Stimulated activated naive CD4-positive, alpha-beta T cell (primary cell): ENCODE measurements at places on chromosomes 6 and 20.
A peak's percentile ranks its signal among the peaks of the same experiment; 100 is the strongest.

DNA sequence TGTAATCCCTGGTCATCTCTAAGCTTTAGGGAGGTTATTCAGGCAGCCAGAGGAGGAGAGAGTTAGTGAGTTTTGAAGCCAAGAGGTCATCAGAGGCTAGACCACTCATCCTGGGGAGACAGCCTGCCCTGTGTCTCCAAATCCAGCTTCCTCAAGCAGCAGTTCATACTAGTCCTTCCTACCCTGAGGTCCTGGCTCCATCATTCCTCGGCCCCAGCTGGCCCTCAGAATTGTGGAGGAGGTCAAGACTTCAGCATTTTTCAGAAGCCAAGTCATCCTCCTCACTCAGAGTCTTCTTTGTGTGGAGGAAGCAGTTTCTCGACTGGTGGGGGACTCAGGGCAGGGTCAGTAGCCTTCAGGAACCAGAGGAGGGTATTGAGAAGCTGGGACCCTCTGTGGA lies 12.4 kb upstream of the KIAA1755 start:
- DNase-seq, result no peak

DNA sequence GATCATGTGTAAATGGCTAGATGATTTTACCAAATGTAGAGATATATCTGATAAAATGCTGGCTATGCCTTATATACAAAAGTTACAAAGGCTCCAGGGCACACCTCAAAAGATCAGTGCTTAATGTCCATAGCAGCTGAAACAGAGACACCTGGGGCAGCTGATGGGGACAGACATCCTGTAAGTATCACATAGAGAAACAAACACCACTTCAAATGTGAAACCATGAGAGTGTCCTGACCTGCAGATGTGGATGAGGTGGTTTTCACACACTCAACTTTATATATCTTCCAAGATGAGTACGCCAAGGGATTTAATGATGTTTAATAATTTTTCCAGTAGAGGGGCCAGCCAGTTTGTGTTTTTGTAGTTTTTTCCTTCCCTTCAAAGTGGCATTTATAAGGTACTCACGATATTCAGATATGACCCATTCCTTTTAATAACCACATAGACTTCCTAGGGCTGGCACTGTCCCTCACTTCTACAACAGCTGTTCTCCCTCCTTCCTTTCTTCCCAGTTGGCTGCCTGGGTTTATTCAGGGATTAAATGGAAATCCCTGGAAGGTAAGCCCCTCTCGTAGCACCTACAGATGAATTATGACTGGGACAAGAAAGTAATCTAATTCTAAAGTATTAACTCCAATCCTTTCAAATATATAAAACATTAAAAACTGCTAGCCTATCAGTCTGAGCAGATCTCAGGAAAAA lies 50.3 kb upstream of the MCM9 start:
- DNase-seq, result no peak

GRCh38 chr6:11424395-11425034 lies 113.0 kb upstream of the TMEM170B start:
- no peak for DNase-seq

GRCh38 chr6:17741507-17741906 lies 34.8 kb upstream of the NUP153 start:
- no peak for DNase-seq

DNA sequence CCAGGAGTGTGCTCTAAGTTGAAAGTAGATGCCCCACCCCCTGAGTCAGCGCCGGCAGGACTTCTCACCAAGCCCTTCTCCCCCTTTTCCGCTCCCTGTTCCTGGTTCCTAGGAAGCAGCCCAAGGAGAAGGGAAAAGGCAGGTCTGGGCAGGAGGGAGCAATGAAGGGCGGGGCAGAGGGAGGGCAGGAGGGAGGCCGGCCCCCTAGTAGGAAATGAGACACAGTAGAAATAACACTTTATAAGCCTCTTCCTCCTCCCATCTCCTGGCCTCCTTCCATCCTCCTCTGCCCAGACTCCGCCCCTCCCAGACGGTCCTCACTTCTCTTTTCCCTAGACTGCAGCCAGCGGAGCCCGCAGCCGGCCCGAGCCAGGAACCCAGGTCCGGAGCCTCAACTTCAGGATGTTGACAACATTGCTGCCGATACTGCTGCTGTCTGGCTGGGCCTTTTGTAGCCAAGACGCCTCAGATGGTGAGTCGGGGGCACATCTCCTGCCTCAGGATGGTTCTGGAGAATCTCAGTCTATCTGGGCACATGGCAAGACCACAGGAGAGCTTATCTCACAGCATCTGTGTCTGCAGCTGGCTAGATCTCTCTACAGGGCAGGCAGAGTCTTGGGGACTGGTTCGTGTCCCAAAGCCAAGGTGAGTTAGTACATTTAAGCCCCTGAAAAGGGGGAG lies at the start of gene PROCR:
TSS of gene PROCR (plus strand) at position 320 of the 681 bp plus-strand sequence. CDS start at position 403, 83 bp downstream.
- DNase-seq, result no peak

GRCh38 chr6:170088582-170088955 lies 202.3 kb downstream of the DLL1 start:
- peak; percentile 34 for DNase-seq

DNA sequence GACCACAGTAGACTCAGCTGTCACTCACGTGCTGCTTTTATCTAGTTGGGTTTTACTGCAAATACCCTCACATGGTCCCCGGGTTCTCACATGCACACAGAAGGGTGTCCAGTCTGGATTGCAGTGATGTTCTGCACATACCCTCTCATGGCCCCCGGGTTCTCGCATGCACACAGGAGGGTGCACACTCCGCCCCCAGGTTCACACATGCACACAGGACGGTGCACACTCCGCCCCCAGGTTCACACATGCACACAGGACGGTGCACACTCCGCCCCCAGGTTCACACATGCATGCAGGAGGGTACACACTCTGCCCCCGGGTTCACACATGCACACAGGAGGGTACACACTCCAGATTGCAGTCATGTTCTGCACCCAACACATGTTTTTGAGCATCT lies 224.3 kb downstream of the ERMARD start:
- no peak for DNase-seq

DNA sequence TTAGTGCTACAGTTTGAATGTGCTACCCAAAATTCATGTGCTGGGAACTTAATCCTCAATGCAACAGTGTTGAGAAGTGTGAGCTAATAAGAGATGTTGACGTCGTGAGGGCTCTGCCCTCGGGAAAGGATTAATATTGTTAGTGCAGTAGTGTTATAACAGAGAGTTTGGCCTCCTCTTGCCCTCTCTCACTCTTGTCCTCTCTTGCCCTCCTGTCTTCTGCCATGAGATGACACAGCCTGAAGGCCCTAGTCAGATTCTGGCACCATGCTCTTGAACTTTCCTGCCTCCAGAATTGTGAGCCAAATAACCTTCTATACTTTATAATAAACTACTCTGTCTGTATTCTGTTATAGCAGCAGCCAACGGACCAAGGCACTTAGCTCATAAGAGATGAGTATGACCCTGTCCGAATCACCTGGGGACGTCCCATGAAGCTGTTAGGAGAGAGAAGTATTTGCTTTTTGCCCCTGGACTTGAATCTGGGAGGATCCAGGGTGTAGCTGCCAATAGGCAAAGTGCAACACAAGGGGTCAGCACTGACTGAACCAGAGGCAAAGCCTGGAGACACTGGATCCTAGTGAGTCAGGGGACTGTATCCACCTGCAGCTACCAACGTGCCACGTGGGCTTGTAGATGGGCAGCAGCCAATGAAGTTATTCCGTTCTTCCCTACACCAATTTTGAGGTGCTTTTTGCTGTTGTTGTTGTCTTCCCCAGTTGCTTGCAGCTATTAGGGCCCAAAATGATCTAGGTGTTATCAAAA lies 233.7 kb downstream of the THBS2 start:
- DNase-seq, result no peak

GRCh38 chr20:51609251-51609650 lies 66.7 kb upstream of the NFATC2 start:
- DNase-seq, result no peak

GRCh38 chr20:6051505-6051904 lies 2.4 kb downstream of the LRRN4 start:
- DNase-seq, result no peak

GRCh38 chr6:32462609-32463008 lies 22.9 kb downstream of the HLA-DRA start:
- no peak for DNase-seq

DNA sequence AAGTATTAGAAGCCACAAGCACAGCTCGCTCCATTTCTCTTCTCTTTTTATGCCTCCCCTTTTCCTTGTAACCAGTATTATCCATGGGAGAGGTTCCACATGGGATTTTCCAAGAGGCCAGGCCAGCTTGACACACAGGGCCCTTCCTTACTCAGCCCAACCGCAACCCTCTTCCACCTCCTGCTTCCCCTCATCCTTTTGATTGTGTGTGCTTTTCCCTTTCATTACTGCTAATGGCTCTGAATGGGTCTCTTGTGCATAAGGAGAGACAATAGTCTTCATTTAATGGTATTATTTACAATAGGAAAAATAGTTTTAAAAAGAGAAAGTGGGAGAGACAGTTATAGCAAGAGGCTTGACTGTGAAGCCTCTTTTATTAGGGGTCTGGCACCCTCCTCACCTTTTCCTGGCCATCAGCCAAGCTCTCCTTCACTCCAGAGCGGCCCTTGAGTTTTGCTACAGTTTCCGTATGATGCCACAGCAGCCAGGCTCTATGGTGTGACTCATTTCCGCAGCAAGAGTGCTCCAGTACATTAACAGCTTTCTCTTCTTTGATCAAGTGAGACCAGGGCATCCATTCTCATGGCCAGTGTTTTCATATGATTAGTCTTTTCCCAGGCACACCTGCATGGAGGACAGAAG lies 579.5 kb downstream of the TFAP2B start:
- DNase-seq, result no peak

GRCh38 chr6:120274547-120274946 lies 925.0 kb upstream of the MAN1A1 start:
- no peak for DNase-seq

DNA sequence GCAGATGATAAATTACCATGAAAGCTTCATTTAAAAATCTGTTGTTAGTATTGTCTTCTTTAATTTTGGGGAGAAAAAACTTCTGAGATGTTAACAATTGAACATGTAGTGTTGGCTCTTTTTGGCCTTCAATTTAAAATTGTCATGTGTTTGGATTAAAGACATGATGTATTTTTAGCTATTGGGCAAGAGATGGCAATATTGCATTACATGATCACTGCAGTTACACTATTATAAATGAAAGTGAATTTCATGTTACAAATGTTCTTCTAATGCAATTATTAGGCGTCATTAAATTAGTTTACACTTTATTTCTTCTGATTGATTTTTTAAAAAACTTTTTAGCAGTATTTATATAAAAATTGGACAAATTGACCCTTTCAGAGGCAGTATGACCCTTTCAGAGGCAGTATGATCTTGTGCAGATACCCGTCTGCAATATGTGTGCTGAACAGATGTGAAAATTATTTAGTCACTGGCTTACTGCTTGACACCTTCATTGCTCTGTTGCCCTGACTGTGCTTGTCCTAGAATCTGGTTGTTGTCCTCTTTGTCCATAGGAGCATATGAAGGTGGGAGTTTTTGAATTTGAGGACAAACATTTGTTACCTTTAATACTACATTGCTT lies 25.8 kb downstream of the CDKAL1 start:
- no peak for DNase-seq

DNA sequence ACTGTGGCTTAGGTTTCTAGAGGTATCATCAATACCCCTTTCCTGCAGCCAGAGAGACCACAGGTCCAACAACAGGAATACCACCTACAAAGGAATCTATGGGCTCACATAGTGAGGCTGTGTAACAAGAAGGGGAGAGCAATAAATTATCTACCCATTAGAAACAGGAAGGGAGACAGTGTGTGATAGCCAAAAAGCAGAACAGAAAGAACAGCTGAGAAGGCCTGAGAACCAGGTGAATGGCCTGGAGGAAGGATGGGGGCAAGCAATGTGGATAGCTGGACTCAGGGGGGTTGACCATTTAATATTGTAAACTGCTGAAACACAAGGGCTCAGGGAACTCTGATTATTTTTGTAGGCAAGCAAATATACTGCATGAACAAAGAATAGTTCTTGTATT lies 628.2 kb downstream of the COL12A1 start:
- no peak for DNase-seq

DNA sequence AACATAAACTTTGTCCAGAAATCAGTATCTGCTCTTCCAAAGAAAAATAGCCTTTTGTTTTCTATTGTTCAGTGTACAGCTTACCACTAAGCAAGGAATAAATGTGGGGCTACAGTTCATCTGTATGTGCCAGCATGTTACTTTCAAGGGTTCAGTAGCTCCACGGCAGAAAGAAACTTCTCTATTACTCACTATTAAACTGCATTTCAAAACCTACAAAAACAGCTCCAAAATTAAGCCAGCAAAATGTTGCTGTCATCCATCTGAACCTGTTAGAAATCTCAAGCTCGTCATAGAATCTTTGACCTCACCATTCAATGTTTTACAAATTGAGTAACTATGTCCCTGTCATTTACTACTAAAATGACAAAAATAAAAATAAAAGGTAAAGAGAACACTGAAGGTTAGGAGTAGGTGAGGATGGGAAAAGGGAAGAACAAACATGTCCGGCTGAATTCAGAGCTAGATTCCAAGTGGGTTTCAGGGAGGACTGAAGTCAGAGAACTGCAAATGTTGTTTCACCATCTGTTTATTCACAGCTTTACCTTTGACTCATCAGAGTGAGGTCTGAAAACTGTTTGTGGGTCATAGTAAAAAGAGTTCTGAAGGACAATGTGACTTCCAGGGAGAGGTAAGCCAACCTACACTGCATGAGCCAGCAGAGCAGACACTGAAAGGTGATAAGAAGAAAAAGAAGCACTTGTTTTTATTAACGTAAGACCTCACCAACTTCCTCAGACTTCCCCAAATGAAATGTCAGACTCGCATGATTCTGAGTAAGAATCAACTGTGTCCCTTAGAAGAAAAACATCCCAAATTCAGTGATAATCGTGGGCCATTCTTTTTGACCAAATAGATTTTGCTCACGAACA lies 62.0 kb downstream of the ATXN1 start:
- DNase-seq, result no peak

DNA sequence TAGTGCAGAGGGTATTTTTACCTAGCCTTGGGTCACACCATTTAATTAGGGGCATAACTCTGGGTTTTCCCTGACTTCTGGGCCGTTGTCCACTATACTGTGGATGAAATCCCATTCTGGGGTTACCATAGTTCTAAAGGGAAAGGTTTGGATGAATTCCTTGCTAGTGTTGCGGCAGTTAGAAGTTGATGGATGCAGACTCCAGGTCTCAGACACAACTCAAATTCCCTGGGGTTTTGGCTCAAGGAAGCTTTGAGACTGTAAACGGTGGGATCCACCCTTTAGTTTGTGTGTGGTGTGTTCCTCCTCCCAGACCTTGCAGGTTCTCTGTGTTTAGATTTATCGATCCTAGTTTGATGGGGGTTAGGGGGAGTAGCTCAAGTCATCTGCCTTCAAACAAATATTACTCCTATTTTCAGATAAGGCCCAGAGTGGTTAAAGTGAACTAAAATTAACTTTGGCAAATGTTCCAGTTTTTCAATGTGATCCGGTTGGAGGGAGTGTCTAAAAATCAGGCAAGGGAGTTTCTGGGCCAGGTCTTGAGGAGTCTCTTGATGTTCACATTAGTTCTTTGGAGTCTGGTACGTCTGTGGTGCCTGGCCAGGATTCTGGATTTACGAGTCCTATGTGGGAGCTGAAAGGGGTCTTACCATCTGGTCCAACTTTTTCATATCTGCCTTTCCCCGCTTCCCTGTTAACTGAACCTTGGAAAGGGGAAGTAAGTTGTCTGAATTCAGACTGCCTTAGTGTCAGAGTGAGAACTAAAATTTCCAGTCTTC lies 1.5 kb downstream of the RALY start:
- no peak for DNase-seq

- no peak for DNase-seq
Measured at GRCh38 chr6:118992186-118992795, 57.3 kb upstream of the MCM9 start.

- peak; percentile 54 for DNase-seq
Measured at GRCh38 chr6:26554697-26555504, 16.7 kb downstream of the HMGN4 start.

- DNase-seq, result no peak
Measured at GRCh38 chr6:100271625-100272024, 193.1 kb downstream of the SIM1 start.

GRCh38 chr6:160060221-160060620 lies 61.4 kb upstream of the SLC22A1 start:
- no peak for DNase-seq
